ENCODE measurements at places on chromosomes 12 and 14. TPM values are rescaled to one million over a fixed set of nuclear protein-coding genes. Genes with fewer than 3 reads are reported as not detected.

The TAS2R9 gene
- total RNA-seq: not detected

The CD69 gene
- total RNA-seq: 14.5 TPM

The HNRNPA1 gene
- total RNA-seq: 498 TPM

The CAPZA3 gene
- total RNA-seq: not detected

The KRT7 gene
- 664 TPM for total RNA-seq

The CLEC1B gene
- not detected for total RNA-seq

The VASH1 gene
- 37.1 TPM for total RNA-seq

The RPGRIP1 gene
- total RNA-seq: 1.7 TPM

The PDZRN4 gene
- 0.75 TPM for total RNA-seq

The KRT72 gene
- not detected for total RNA-seq

The RNU4-1 gene
- 2,477 TPM for total RNA-seq

The ITGA5 gene
- total RNA-seq: 102 TPM

The TC2N gene
- total RNA-seq: 56.7 TPM

The NPFF gene
- total RNA-seq: not detected

DNA sequence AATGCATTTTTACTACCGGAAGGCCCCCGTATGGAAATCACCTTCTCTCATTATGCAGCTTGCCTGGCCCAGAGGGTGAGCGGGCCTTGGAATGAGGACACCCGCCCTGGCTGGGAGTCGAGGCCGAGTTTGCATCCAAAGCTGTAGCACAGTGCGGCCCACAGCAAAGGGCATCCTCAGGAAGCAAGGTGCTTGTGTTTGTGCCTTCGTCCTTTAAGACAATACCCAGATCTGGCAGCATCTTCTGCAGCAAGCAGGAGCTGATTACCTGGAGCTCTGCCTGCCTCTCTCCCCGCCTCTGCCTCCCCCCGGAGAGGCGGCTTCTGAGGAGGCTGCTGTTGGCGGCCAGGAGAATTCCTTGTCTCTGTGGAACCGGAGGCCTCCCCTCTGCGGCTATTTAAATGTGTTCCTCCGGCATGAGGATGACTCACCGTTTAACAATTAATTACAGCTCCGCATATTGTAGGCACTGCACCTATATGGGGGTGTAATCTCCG, 145.3 kb downstream of the CACNA1C start:
- H3K36me3 ChIP-seq: no peaks in the 10 kb centered on the region
- no peak overlapping the region for H3K27ac ChIP-seq
- H3K4me1 ChIP-seq: no peaks in the 10 kb centered on the region

GRCh38 chr14:32941668-32942065, 3.0 kb downstream of the NPAS3 start:
- peaks cover 28% of the 10 kb centered on the region for H3K27me3 ChIP-seq
- no peak overlapping the region for H3K27ac ChIP-seq
- H3K4me3 ChIP-seq: no peak overlapping the region

DNA sequence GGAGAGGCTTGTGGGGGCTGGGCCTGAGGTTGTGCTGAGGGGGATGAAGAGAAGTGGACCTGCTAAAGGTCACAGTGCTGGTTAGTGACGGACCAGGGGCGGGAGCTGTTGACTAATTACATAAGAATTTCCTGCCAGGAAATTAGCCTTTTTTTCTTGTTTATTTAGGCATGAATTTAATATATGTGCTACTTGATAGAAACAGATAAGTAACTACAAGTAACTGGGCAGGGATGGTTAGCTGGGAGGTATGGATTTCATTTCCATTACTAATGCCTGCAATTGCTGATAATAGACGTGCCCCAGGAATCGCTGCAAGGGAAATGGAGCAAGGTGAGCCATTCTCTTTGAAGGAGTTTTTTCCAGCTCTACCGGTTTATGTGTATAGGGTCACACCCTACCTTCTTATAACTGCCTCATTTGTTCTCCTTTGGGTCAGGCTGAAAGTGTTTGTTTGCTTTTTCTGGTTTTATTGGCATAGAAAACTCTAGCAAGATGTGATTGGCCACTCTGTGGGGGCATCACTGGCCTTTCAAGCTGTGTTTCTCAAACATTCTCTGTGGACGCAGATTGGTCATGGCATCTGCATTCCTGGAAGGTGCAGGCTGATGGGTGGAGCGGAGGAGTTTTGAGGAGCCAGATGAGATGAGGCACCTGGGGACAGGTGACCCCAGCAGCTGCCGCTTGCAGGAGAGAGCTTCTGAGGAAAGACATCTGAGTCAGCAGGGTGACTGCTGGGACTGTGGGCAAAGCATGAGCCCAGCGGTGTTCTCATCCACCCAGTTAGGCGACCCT, 19.0 kb upstream of the GPRC5A start:
- no peaks in the 10 kb centered on the region for H3K36me3 ChIP-seq
- DNase-seq: no peak
- peaks cover 11% of the 10 kb centered on the region for H3K4me1 ChIP-seq

GRCh38 chr12:55996201-55996714, 818 bp upstream of the SUOX start:
- peak overlapping the region; percentile 82 for H3K4me3 ChIP-seq
- DNase-seq: no peak
- no peaks in the 10 kb centered on the region for H3K27me3 ChIP-seq
- H3K4me1 ChIP-seq: peaks cover 16% of the 10 kb centered on the region
- peaks cover 41% of the 10 kb centered on the region for H3K36me3 ChIP-seq

GRCh38 chr12:4169531-4169930, 104.0 kb upstream of the CCND2 start:
- DNase-seq: no peak
- no peak overlapping the region for H3K4me3 ChIP-seq
- H3K36me3 ChIP-seq: no peaks in the 10 kb centered on the region

- H3K4me1 ChIP-seq: no peaks in the 10 kb centered on the region
- H3K27me3 ChIP-seq: no peaks in the 10 kb centered on the region
- H3K36me3 ChIP-seq: peaks cover 13% of the 10 kb centered on the region
- no peak overlapping the region for H3K27ac ChIP-seq
These were observed 61.0 kb downstream of the NT5DC3 start for GRCh38 chr12:103780093-103780440.

- no peak overlapping the region for H3K27ac ChIP-seq
- DNase-seq: no peak
- H3K36me3 ChIP-seq: no peaks in the 10 kb centered on the region
- no peak overlapping the region for H3K4me3 ChIP-seq
- no peaks in the 10 kb centered on the region for H3K4me1 ChIP-seq
These were observed 10.0 kb upstream of the RAB21 start for GRCh38 chr12:71744522-71745300.

DNA sequence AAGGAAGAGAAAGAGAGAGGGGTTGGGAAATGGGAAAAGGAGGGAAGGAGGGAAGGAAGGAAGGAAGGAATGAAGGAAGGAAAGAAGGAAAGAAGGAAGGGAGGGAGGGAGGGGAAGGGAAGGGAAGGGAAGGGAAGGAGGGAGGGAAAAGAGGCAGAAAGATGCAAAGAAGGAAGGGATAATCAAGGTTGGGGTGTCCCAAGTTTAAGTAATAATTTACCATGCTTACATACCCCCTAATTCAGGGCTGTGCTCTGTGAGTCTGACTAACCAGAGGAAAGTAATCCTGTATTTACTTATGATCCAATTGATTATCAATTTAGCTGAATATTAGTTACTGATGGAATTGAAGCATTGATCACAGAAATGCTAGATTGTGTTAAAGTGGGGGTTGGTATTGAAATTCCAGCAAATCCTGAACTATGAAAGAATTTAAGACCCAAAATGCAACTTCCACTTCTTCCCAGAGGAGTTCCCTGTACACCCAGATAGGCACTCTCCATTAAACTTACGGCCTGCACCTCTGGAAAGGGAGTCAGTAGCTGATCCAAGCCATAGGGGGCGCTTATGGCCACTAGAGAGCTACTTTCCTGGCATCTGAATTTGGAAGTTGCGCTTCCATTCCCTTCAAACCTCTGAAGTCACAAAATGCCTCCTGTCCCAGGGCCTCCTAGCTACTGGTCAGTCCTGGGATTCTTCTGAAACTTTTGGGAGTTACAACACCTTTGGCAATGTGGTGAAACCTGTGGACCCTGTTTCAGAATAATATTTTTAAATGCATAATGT, 162.7 kb upstream of the PWP1 start:
- DNase-seq: no peak
- no peaks in the 10 kb centered on the region for H3K27me3 ChIP-seq
- no peaks in the 10 kb centered on the region for H3K4me1 ChIP-seq
- H3K27ac ChIP-seq: no peak overlapping the region

GRCh38 chr14:31029016-31029970, 3.1 kb upstream of the STRN3 start:
- no peak for DNase-seq
- H3K27me3 ChIP-seq: no peaks in the 10 kb centered on the region
- no peak overlapping the region for H3K4me3 ChIP-seq
- no peaks in the 10 kb centered on the region for H3K36me3 ChIP-seq
- no peak overlapping the region for H3K27ac ChIP-seq

DNA sequence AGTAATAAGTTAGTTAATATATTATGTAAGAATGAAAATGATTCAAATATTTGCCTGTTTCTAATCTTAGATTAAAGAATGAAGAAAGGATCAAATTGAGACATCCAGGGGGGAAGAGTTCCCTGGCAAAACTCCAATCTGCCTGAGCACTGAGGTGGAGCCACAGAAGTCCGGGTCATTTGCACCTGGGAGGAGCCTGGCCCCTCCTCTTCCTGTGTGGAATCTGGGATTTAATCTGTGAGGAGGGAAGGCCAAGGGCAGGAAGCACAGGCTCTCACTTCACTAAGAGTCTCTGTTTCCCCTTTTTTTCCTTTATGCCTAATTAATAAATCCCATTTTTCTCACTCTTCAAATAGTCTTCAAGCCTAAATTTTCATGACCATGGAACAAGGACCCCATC, 599.5 kb downstream of the FLRT2 start:
- no peaks in the 10 kb centered on the region for H3K36me3 ChIP-seq
- no peaks in the 10 kb centered on the region for H3K4me1 ChIP-seq
- H3K27me3 ChIP-seq: no peaks in the 10 kb centered on the region
- DNase-seq: no peak
- H3K27ac ChIP-seq: no peak overlapping the region
- H3K4me3 ChIP-seq: no peak overlapping the region

- H3K27me3 ChIP-seq: no peaks in the 10 kb centered on the region
- no peaks in the 10 kb centered on the region for H3K4me1 ChIP-seq
- H3K4me3 ChIP-seq: no peak overlapping the region
These were observed 139.9 kb upstream of the KRR1 start for GRCh38 chr12:75651342-75651695.

GRCh38 chr12:87363497-87364084, 665.6 kb downstream of the C12orf50 start:
- H3K4me1 ChIP-seq: no peaks in the 10 kb centered on the region
- no peaks in the 10 kb centered on the region for H3K27me3 ChIP-seq
- H3K27ac ChIP-seq: no peak overlapping the region
- DNase-seq: peak; percentile 27
- no peak overlapping the region for H3K4me3 ChIP-seq

- DNase-seq: no peak
- H3K27me3 ChIP-seq: no peaks in the 10 kb centered on the region
- H3K27ac ChIP-seq: no peak overlapping the region
- no peaks in the 10 kb centered on the region for H3K36me3 ChIP-seq
- H3K4me3 ChIP-seq: no peak overlapping the region
These were observed 253.7 kb downstream of the SNAPC1 start for GRCh38 chr14:62015945-62016344.

GRCh38 chr12:114443607-114444421, 37.9 kb upstream of the TBX5 start:
- peak overlapping the region; percentile 24 for H3K27ac ChIP-seq
- H3K4me1 ChIP-seq: no peaks in the 10 kb centered on the region
- H3K27me3 ChIP-seq: peaks cover 97% of the 10 kb centered on the region

DNA sequence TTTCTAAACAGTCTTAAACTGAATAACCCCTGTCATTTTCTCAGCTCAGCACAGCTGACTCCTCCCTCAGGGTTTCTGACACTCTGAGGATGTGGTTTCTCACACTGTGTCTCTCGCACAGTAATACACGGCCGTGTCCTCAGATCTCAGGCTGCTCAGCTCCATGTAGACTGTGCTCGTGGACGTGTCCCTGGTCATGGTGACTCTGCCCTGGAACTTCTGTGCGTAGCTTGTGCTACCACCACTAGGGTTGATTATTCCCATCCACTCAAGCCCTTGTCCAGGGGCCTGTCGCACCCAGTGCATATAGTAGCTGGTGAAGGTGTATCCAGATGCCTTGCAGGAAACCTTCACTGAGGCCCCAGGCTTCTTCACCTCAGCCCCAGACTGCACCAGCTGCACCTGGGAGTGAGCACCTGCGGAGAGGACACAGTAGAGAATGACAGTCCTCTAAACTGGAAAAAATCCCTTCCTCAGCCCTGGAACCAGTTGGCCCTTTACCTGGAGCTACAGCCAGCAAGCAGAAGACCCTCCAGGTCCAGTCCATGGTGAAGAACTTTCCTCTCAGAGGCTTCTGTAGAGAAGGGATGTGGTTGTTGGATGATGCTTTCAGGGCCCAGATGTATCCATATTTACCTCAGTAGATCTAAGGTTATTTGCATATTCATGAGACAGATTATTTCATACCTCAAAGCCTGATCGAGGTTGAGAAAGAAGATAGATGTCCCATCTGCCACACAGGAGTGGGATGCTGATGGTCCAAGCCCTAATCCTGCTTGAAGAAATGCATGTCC, 984.8 kb downstream of the TMEM121 start:
- no peak overlapping the region for H3K4me3 ChIP-seq
- H3K36me3 ChIP-seq: no peaks in the 10 kb centered on the region
- H3K27me3 ChIP-seq: peaks cover 5% of the 10 kb centered on the region
- peak overlapping the region; percentile 55 for H3K27ac ChIP-seq

GRCh38 chr12:92973614-92974013, 44.5 kb upstream of the EEA1 start:
- no peaks in the 10 kb centered on the region for H3K27me3 ChIP-seq
- H3K27ac ChIP-seq: peak overlapping the region; percentile 38
- no peaks in the 10 kb centered on the region for H3K36me3 ChIP-seq
- DNase-seq: no peak

DNA sequence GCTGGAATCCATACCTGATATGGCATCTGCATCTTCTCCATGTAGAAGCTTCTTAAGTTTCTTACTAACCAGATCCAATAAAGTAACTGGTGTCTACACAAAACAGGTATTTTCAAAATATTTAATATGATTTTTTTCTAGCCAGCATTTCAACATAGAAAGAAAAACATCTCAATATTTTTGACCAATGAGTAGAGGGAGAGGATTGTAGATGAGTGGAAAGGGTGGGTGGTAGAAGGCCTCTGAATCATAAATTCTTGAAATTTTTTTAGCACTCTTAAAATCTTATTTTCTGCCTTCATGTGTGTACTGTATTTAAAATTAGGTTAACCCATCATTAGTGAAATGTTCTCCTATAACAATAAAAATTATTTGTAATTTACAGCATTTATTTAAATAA, 18.0 kb downstream of the DEPDC4 start:
- no peak for DNase-seq
- H3K27ac ChIP-seq: no peak overlapping the region
- no peaks in the 10 kb centered on the region for H3K27me3 ChIP-seq
- no peak overlapping the region for H3K4me3 ChIP-seq
- H3K36me3 ChIP-seq: no peaks in the 10 kb centered on the region

- H3K36me3 ChIP-seq: no peaks in the 10 kb centered on the region
- H3K4me1 ChIP-seq: no peaks in the 10 kb centered on the region
- H3K27ac ChIP-seq: no peak overlapping the region
- no peaks in the 10 kb centered on the region for H3K27me3 ChIP-seq
- DNase-seq: no peak
These were observed 193.3 kb downstream of the DPF3 start for GRCh38 chr14:72700338-72701236.

GRCh38 chr14:57865066-57865402, 858 bp downstream of the SLC35F4 start:
- DNase-seq: no peak
- H3K36me3 ChIP-seq: no peaks in the 10 kb centered on the region
- H3K27me3 ChIP-seq: peaks cover 47% of the 10 kb centered on the region

- H3K4me3 ChIP-seq: no peak overlapping the region
- peaks cover 3% of the 10 kb centered on the region for H3K36me3 ChIP-seq
- no peak for DNase-seq
- H3K27ac ChIP-seq: no peak overlapping the region
- no peaks in the 10 kb centered on the region for H3K27me3 ChIP-seq
- no peaks in the 10 kb centered on the region for H3K4me1 ChIP-seq
These were observed 46.1 kb downstream of the NIN start for GRCh38 chr14:50784683-50785456.

Data from upper lobe of right lung (tissue), 1 donor.